ENCODE measurements at places on chromosomes 5 and 9. TPM values are rescaled to one million over a fixed set of nuclear protein-coding genes. Genes with fewer than 3 reads are reported as not detected.

GRCh38 chr5:179217356-179217755 is 127.9 kb downstream of the ADAMTS2 start:
- DNase-seq = no peak

GRCh38 chr9:129320575-129321285 is 142.7 kb upstream of the IER5L start:
- no peak for DNase-seq

Gene PCDHB4
- total RNA-seq = 0.43 TPM

DNA sequence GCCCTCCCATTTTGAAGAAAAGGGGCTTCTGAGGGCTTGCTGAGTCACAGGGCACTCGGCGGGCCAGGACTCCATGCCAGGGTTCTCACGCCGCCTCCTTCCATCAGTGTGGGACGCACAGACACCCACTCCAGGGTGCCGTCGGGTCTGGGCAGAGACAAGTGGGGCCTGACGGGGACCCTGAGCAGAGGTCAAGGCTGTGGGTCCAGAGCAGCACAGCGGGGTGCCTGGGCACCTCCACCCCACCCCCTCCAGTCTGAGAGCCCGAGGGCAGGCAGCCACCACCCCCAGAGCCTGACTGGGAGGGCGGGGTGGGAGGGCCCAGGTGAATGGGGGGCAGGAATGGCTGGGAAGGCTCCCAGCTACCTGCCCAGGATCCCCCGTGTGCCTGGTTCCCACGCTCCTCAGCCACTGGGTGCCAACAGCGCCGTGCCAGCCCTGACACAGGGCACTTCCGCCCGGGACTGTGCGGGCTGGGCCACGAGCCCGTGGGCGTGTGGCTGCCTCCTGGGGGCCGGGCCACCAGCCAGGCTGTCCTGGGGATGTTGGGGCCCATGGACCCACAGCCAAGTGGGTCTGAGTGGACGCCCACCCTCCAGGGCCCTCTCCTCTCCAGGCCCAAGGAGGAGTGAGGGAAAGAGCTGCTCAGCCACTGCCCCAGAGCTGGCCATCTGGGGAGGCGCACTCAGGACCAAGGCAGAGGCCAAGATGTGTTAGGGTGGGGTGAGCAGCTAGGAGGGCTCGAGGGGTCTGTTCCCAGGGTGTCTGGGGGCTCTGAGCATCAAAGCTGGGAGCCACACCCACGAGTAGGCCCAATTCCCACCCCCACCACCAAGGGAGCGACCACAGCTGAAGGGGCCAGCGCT is 10.1 kb upstream of the NRARP start:
- no peak for DNase-seq

Gene DMRTA1
- not detected for total RNA-seq

GRCh38 chr9:123965801-123966686 is 36.1 kb upstream of the DENND1A start:
- DNase-seq = no peak

DNA sequence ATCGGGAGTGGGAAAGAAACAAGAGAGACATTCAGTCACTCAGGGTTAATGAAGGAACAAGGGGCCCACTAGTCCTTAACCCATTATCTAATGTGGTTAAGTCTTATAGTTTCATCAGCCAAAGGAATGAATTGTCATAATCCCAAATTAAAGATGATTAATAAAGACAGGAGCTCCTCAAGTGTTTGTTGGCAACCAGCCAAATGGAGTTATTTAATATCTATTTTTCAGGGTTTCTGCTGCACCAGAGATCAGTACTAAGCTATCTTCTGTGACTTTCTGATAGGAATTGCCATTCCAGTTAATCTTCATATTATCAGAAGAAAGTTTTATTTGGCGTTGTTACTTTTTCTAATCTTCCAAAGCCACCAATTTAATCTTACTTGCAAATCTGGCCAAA is 34.0 kb upstream of the FCHO2 start:
- DNase-seq = no peak

Gene CACFD1
- total RNA-seq = 3.6 TPM

- DNase-seq = no peak
Observed at GRCh38 chr9:124033967-124034366, 22.4 kb downstream of the LHX2 start.

DNA sequence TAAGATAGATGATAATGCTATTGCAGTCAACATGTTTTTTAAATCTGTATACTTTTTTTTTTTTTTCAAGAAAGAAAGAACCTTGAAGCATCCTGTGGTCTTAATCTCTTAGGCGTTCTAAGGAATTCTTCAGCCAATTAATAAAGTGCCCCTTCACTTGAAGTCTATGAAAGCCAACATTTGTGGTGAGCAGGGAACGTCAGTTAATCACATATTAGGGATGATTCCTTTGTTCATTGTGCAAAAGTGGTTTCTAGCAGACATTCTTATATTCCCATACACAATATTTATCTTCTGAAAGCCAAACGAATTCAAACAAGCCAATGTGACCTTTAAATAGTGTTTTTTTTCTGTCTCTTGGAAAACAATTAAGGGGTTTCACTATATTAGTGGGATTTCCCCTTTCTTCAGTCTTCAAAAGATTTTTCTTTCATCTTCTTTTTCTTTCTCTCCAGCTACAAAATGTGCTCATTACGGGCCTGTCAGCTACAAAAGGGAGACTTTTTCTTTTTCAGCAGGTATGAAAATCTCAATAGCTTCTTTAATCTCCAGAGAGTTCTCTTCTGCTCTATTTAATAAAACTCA is 40.1 kb downstream of the TMEM167A start:
- peak; percentile 91 for DNase-seq

Gene GLRA1
- total RNA-seq = not detected

- DNase-seq = no peak
Observed at GRCh38 chr9:124322618-124323432, 65.1 kb downstream of the NEK6 start.

Gene AK8
- total RNA-seq = 0.21 TPM

Gene SARDH
- total RNA-seq = 0.61 TPM

DNA sequence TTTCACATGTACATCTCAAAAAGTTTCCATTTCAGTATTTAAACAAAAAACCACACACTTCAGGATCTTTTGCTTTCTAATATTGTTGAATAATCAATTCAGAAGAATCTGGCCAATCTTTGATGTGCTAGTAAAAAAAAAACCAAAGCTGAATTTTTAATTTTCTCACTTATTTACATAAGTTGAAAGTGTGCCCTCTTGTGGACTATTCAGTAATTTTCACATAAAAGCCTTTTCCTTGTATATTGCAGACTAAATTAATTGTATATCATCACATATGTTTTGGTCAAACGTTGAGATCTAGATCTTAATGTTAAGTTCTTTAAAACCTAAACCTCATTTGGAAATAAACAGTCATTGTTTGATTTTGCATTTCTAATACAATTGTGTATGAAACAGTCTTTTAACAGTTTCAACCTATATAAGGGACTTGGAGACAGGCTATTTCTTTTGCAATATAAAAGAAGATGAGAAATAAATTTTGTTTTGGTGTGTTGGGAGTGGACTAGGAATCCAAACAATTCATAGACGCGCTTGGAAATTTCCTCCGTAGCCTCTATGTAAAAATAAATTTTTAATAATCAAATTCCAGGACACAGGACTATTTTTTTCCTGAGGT is 68.1 kb downstream of the NIPBL start:
- peak; percentile 82 for DNase-seq

GRCh38 chr9:99180199-99180598 is 41.5 kb downstream of the ALG2 start:
- no peak for DNase-seq

Gene NEUROG1
- not detected for total RNA-seq
